Dermis lymphatic vessel endothelial cell (primary cell): ENCODE measurements at places on chromosomes 1 and 21. TPM values are rescaled to one million over a fixed set of nuclear protein-coding genes. Genes with fewer than 3 reads are reported as not detected.

Gene CD5L
- not detected in 2 replicates for total RNA-seq

Gene PLA2G2A
- total RNA-seq: not detected in 2 replicates

Gene CASQ1
- not detected in 2 replicates for total RNA-seq

Gene RHD
- 0.09 and 0.33 TPM in 2 replicates for total RNA-seq

Gene BTG3
- 10.0 and 13.2 TPM in 2 replicates for total RNA-seq

Gene SYPL2
- total RNA-seq: under 0.01 TPM in 1 of 2 replicates, not detected in the other

Gene ATP6V1G3
- 0.22 TPM in 1 of 2 replicates, not detected in the other for total RNA-seq

Gene OR2L13
- not detected in 2 replicates for total RNA-seq

Gene DMBX1
- total RNA-seq: not detected in 2 replicates

Gene OR2T33
- not detected in 2 replicates for total RNA-seq

Gene S100A5
- 0.17 TPM in 1 of 2 replicates, not detected in the other for total RNA-seq

Gene S100A9
- not detected in 2 replicates for total RNA-seq

Gene FAM72D
- 0.60 and 0.65 TPM in 2 replicates for total RNA-seq

Gene LRRC38
- total RNA-seq: 0.11 TPM in 1 of 2 replicates, not detected in the other

Gene AMPD1
- total RNA-seq: not detected in 2 replicates

Gene TNFRSF9
- under 0.01 and 0.11 TPM in 2 replicates for total RNA-seq

Gene RYR2
- 0.22 and 0.95 TPM in 2 replicates for total RNA-seq

Gene MX2
- total RNA-seq: 0.17 and 0.22 TPM in 2 replicates

Gene AKR7A3
- total RNA-seq: 0.09 and 0.11 TPM in 2 replicates

Gene FCER1A
- not detected in 2 replicates for total RNA-seq

Gene ECM1
- 0.09 and 0.11 TPM in 2 replicates for total RNA-seq

Gene RAB7B
- total RNA-seq: under 0.01 TPM in 1 of 2 replicates, not detected in the other

Gene ADGRL2
- total RNA-seq: 5.8 and 6.7 TPM in 2 replicates

Gene OR2L5
- not detected in 2 replicates for total RNA-seq

Gene LINGO4
- not detected in 2 replicates for total RNA-seq

Gene CCDC190
- total RNA-seq: 0.11 TPM in 1 of 2 replicates, not detected in the other

Gene SMCP
- not detected in 2 replicates for total RNA-seq

Gene TSPEAR
- total RNA-seq: 0.26 and 0.54 TPM in 2 replicates

Gene GSTM1
- total RNA-seq: 2.9 TPM in 1 of 2 replicates, not detected in the other

Gene EPB41
- total RNA-seq: 29.6 and 32.5 TPM in 2 replicates

Gene ASCL5
- total RNA-seq: not detected in 2 replicates

Gene ACTL8
- not detected in 2 replicates for total RNA-seq

Gene KCNK1
- 0.09 TPM in 1 of 2 replicates, not detected in the other for total RNA-seq

Gene KRTAP21-2
- total RNA-seq: not detected in 2 replicates

Gene HMCN1
- 16.8 and 24.2 TPM in 2 replicates for total RNA-seq

Gene SV2A
- 2.6 and 3.0 TPM in 2 replicates for total RNA-seq
